ENCODE measurements at places on chromosomes 2 and 18.

- DNase-seq, result no peak
These were observed 24.2 kb upstream of the MTCL1 start for GRCh38 chr18:8681196-8681595.

GRCh38 chr2:17309741-17310339 lies 208.4 kb downstream of the RAD51AP2 start:
- DNase-seq, result peak; percentile 7

DNA sequence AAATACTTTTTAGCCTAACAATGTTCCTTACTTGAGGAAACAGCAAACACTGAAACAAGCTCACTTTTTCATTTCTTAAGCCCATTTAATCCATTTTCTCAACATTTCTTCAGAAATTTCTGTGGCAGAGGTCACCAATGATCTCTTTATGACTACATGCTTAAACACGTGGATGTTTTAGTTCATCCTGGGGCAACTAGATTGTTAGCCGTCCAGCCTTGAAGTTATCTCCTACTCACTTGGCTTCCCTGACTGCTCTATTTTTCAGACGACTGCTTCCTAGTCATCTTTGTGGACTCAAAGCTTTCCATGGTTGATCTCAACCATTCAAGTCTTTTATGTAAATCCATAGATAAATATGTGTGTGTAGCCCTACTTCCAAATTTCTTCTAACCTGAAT lies 24.1 kb downstream of the CD302 start:
- DNase-seq, result no peak

- no peak for DNase-seq
These were observed 51.7 kb downstream of the KCNIP3 start for GRCh38 chr2:95348609-95349567.

GRCh38 chr2:39583781-39584180 lies 81.9 kb upstream of the TMEM178A start:
- DNase-seq, result no peak

GRCh38 chr2:11466307-11467128 lies 557 bp upstream of the E2F6 start:
- no peak for DNase-seq

DNA sequence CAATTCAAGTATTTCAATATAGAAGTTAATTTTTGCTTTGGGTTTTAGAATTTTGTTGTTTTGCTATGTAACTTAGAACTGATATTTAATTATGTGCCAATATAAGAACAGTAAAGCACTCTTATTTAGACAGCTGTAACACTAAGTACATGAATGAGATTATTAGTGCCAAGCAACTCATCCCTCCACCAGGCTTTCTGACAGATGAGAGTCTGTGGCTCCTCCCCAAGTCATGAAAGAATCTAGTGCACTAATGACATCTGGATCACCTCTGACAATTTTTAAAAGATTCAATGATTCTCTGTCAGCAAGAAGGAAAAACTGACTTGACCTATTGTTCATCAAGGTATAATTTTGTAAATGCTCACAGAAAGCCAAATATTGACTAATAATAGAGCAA lies 67.8 kb downstream of the TMEFF2 start:
- no peak for DNase-seq

- no peak for DNase-seq
These were observed 54.1 kb upstream of the ZNF385B start for GRCh38 chr2:179915395-179915992.

DNA sequence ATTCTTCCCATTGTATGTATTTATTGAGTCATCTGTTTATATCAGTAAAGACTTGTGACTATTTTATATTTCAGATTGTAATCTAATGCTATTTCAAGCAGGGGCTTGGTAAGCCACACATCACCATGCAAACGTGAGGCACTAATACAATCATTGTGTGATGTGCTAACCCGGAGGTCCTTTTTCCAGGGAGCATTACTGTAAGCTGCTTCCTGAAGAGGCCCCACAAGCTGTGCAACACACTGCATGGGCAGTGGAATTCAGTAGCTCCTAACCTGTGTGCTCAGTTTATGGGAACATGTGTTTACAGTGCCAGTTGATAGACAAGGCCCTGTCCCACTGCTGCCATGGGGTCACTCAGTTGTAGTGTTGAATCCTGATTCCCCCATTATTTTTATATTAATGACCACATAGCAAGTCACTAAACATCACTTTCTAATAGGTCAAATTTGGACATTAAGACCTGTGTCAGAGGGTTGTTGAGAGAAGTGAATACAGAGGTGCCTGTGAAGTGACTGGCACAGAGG lies 162.9 kb downstream of the FHOD3 start:
- DNase-seq, result no peak

DNA sequence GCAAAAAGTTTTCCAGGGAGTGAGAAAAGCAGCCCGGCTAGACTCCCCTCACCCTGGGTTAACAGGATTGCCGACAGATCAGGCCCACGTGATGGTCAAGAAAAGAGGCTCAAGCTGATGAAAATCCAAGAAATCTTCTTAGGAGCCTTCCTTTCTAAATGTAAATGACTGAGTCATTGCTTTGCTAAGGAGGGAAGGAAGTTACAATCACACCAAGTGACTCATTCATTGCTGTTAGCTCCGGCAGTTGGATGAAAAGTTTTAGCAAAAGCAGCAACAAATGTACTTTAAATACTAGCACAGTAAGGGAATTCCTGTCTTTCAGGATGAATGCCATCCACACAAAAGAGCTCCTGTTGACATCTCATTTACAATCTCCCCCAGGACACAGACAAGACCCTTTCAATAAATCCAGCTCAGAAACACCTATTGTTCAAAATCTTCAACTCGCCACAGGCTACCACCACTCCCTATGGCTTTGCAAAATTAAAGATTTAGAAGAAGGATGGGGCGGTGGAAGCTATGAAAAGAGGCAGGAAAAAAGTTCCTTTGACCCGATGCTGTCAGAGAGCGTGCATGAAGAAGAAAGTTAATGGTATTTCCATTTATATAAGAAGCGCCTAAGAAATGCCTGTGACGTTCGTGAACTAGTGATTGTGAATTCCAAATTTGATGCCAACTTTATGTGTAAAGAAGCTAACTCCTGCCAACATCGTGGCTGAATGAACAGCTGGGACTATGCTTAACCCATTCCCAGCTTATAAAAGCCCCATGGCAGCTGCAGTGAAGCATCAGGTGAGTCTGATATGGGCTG lies 153.7 kb downstream of the TGIF1 start:
- DNase-seq, result peak; percentile 46

DNA sequence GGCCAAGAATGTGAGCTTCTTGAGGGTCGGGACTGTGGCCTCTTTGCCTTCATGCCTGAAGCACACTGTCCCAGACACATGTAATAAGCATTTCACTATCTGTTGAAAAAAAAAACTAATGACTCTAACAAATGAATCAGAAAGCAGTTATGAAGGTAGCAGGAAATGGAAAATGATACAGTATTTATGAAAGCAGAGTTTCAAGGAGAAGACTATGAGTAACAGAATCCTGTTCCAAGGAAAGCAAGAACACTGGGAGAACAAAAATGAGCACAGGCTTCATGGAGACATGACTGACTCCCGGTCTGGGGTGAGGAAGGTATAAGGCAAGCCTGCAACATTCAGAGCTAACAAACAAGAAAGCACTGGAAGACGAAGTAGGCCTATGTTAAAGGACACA lies 190.8 kb downstream of the RNF152 start:
- no peak for DNase-seq

DNA sequence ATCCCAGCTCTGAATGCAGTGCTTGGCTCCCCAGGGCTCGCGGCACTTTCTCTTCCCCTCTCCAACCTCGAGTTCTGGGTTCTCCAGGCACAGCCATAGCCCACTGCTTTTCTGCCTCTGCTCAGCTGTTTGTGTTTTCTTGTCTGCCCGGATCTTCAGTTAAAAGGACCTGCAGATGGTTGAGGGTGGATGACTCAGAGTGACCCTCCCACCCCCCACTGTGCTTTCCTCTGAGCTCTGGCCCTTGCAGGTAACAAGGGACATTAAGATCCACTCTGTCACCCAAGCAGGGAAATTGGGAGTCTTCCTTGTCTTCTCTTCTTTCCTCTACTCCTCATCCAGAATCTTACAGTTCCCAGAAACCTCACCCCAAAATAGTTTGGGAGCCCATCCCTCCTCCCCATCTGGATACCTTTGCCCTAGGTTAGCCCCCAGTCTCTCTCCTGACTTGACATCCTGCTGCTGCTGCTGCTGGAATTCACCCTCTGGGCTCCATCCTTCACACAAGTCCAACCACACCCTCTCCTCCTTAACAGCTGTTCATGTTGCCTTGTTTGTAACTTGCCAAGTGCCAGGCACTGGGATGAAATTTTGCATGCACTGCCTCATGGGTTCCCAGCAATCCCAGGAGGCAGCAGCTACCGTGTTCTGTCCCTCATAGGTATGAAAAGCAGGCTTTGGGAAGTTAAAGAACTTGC lies 157.9 kb upstream of the TTC39C start:
- no peak for DNase-seq

DNA sequence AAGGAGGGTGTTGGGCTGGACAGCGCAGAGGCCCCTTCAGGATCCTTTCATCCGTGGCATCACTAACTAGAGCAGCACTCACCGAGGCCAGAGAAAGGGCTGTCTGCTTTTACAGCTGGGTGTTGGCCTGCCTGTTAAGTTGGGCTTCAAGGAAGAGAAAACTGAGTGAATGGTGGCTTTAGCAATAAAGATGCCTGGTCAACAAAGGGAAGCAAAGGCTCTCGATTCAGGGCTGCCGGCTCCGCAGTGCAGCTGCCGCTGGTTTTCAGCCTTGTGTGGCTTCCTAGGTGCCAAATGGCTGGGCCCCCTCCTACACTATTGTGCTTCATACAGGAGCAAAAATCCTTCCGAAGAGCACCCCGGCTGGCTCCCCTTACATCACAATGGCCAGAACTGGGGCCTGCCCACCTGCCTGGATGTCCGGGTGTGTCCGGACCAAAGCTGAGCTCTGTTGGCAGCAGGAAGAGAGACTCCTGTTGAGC lies 61.0 kb upstream of the GPR45 start:
- DNase-seq, result no peak

DNA sequence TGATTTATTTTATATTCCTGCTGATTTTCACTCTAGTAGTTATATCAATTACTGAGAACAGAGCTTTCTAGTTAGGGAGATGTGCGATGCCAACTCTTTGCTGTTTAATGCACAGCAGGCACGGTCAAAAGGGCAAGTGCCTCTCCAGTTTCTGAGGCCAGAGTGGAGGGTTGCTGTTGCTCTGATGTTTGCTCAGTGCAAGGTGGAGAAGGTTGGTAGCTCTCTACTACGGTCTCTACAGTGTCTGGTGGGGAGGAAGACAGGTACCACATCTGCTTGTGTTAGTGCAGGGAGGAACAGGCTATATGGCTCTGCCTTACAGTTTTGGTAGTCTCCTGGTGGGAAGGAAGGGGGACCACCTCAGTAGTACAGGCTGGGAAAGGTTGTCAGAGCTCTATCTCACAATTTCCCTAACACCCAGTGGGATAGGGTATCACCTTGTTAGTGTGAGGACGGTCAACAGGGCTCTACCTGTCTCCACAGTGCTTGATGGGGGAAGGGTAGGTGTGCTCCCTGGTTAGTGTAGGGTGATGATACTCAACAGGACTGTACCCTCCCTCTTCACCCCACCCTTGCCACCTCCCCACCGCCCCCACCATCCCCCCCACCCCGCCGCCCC lies 85.9 kb downstream of the FANCL start:
- DNase-seq, result no peak

- peak; percentile 5 for DNase-seq
These were observed 52.0 kb upstream of the CALCRL start for GRCh38 chr2:187499941-187500532.

DNA sequence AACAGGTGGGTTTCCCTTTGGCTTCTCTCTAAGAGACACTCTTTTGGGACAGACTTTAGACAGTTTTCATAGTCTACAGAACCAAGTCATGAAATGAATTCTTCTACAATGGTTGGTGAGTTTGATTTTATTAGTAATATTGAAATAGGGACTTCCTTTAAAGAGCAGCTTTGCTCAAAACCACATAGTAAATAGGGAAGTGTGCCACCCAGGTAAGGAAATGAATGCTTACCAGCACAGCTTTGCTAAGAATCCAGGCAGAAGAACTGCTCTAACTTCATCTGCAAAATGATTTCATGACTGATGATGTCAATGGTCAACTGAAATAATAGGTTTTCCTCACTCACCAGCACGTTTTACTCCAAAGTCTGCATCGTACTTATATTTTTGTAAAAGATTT lies 89.2 kb downstream of the NYAP2 start:
- DNase-seq, result no peak

DNA sequence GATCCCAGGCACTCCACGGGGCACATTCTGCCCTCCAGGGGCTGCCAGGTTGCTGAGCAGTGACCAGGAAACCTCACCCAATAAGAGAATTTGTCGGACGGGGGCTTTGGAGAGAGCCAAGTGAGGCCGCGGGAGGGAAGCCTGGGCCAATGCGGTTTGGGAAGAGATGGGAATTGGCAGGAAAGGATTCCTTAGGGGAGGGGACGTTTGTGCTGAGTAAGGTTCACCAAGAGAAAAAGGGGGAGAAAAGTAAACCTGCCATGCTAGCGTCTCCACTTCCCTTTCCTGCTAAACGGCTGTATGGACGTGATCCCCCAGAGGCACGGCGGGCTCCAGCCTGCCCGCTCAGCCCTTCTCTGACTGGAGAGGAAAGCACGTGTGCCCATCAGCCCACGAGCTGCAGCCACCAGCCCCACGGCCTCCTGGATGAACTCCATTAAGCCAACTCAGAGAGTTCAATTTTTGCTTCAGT lies 194.4 kb upstream of the ID2 start:
- DNase-seq, result no peak
